H7 (cell line): ENCODE measurements at places on chromosomes 3 and 15.

GRCh38 chr3:22228705-22229104, 477.7 kb upstream of the ZNF385D start:
- no peak for DNase-seq

DNA sequence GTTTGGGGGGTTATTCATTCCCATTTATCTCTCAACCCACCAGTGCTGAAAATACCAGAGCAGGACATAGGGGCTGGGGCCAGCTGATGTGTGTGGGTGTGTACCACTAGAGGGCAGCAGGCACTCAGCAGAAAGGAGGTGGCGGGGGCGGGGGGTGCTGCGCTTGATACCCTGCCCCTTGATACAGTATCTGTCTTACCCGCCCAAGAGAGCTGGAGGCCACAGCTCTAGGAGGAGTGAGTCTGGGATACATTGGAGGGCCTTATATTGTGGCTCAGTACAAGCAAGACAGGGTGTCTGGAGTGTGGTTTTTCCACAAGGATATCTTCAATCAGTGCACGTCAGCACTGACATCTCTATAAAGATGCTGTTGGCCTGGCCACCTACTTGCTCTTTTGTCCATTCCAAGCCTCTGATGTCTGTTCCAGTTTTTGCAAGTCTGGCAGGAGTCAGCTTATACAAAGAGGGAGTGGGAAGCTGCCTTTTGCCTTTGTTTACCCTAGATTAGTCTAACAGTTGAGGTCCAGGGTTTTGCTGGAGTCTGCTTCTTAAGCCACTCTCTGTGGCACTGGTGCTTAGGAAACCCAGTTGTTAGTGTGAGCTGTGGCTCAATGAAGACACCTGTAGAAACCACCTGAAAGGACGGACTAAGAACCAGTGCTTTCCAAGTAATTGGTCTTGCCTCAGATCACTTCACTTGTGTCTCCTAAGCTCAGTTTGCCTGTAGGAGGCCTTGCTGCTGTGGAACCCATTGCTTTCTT, 1.5 kb upstream of the RBM15B start:
- DNase-seq: peak; percentile 87

- no peak for DNase-seq
Observed at GRCh38 chr15:92411256-92411655, 17.6 kb downstream of the ST8SIA2 start.

GRCh38 chr15:38864122-38864521, 299.5 kb upstream of the RASGRP1 start:
- DNase-seq: no peak

DNA sequence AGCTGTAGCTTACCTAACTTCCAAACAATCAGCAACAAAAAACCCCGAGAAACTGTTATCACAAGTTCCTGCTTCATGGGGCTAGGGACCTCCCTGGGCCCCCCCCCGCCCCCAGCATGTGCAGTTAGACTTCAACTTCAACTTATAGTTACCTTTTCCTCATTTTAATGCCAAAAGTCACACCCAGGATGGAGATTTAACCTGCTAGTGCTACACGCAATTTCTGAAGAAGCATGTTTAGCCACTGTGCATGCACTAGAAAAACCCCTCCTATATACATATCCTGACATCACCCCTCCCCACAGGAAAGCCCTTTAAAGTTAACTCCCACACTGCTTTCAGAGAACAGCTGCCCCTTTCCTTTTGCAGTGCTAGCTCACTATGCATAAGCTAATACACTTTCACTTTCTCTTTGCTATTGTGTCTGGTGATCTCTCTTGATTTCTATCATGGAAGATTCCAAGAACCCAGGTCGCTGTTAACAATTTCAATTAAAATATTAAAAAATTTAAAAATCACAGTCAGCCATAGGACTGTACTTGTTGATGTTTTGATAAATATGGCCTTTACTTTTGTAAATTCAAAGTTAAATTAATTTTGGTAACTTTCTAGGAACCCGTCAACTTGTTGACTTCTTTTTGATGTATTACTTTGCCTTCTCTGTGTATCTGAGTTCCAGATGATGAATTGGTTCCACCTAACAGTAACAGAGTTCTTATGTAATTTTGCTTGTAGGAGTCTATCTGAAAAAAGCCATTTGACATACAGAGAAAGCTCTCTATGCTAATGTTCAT, 75.2 kb upstream of the ACAD9 start:
- DNase-seq: peak; percentile 50

DNA sequence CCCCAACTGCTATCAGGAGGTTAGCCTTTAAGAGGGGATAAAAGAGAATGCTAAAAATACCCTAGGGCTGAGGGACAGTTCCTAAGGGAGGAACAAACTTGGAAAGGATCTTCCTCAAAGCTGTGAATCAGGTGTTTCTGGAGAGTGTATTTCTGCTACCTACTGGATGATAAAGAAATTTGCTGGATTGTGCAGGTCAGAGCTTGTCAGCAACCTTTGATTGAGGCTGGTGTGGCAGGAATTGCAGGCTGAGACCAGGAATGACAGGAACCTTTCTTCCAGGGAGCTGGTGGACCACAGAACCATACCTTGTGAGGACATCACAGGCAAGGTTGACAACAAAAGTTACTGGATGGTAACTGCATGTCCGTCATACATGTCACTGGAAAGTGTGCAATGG, 14.6 kb upstream of the OR5K4 start:
- DNase-seq: no peak

DNA sequence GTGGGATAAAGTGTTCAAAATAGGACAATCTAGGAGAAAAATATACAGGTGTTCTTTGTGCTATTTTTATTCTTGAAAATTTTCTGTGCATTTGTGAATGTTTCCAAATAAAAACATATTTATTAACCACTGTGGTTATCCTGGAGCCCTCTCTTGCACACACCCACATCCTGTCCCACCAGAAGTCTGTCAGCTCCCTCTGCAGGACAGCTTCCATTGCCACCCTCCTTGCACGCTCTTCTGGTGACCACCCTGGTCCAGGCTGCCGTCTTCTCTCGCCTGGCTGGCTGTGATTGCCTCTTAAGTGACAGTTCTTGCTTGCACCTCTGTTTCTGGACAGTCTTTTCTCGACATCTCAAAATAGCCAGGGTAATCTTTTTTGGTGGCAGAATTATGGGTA, 394.0 kb downstream of the LRTM1 start:
- peak; percentile 27 for DNase-seq

DNA sequence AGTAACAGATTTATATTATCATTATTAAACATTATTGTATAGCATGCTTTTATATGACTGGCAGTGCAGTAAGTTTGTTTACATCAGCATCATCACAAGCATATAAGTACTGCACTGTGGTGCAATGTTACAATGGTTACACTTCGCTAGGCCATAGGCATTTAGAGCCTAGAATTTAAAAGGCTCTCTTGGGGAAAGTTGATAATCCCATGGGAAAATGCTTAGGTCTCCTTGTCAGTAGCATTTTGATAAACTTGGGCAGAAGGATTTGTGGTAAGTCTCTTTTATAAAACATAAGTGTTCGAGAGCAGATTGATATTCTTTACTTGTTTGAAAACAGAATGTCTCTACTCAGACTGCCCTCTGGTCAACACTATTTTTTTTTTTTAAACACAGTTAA, 7.5 kb downstream of the DTWD1 start:
- no peak for DNase-seq

DNA sequence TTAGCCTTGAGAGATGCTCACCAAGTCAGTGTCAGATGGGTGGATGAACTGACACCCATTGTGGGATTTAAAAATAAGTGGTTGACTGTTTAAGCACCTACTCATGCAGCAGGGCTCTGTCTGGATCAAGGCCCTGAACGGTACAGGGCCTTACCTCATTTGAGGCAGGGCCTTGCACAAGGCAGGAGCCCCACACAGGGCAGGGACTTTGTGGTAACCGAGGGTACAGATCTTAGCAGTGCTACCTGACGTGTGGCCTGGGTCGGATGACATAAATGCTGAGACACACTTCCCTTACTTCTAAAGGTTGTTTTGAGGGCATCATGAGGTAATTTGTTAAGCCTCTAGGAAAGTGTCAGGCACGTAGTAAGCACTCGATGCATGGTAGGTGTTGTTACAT, 59.5 kb upstream of the PLXNA1 start:
- no peak for DNase-seq

- no peak for DNase-seq
Observed at GRCh38 chr3:164524201-164524600, 554.1 kb downstream of the SI start.

DNA sequence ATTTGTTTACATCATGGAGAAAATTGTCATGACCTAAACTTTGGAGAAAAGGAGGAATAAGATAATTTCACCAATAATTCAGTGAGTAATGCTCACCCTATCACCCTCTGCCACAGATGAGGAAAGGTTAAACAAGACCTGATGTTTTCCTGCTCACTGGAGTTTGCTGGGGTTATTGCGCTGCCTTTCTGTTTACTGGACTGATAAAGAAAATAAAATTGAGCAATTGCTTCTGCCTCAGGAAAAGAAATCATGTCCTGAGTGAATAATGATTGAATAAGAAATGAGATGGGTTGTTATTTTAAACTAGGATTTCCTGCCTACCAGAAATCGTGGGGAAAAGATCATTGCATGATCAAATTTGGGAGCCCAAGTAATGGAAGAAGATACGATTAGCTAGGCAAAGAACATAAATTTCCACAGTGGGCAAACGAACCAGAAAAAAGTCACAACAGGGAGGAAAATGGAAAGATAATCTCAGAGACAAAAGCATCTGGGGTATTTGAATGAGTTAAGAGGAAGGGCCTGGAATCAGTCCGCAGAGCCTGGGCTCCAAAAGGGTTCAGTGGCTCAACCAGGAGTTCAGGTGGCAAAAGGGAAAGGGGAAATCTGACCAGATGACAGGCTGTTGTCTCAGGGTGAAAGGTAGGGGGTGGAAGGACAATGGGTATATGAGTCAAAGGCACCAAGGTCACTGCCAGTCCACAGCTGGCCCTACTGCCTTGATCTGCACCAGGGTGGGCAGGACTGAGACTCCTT, 146.8 kb downstream of the FAM43A start:
- no peak for DNase-seq

DNA sequence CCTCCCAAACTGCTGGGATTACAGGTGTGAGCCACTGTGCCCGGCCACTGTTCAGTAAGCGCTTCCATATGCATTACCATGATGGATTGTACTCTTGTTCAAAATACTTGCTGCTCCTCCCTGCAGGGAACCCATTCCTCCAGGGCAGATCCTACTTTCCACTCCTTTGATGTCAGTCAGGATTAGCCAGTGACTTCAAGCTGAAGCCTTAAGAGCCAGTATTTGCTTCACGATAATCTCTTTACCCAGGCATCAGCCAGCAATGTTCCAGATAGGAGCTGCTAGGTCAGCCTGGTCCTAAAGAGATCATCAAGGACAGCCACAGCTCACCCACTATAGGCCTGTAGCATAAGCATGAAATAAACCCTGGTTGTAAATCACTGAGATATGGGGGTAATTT, 96.5 kb upstream of the UBE2E2 start:
- no peak for DNase-seq

DNA sequence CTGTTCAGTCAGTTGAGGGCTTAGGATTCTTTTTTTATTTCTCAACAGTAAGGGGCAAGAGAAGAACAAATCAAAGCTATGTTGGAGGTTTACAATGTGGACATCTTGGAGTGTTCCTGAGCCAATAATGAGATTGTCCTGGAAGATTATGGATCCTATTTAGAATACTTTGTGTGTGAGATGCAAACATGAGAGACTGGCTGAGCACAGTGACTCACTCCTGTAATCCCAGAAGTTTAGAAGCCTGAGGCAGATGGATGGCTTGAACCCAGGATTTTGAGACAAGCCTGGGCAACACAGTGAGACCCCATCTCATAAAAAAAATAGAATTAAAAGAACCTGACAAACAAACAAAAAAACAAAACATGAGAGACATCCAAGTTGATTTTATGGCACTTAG, 351.6 kb downstream of the GAP43 start:
- DNase-seq: no peak

- peak; percentile 59 for DNase-seq
Observed at GRCh38 chr3:13546667-13547171, 2.2 kb upstream of the FBLN2 start.

- no peak for DNase-seq
Observed at GRCh38 chr3:10949197-10949596, 43.4 kb upstream of the SLC6A1 start.

DNA sequence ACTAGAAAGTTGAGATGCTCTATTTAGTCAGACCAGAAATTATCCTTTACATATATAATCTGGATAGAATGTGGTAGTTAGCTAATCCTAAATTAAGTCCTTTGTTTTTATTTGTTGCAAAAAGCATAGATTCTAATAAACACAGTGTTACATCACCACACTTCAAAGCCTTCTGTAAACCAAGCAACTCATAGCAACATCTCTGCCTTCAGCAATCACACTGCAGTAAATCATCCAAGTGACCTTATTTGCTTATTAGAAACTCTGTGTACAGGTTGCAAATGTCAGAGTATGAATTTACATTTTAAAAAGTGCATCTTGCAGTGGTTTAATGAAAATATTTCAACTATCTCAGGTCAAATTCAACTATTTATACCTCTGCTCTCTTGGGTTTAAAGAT, 242.5 kb downstream of the GBE1 start:
- DNase-seq: no peak
